EH (cell line): ENCODE measurements at places on chromosomes 6 and 20.

DNA sequence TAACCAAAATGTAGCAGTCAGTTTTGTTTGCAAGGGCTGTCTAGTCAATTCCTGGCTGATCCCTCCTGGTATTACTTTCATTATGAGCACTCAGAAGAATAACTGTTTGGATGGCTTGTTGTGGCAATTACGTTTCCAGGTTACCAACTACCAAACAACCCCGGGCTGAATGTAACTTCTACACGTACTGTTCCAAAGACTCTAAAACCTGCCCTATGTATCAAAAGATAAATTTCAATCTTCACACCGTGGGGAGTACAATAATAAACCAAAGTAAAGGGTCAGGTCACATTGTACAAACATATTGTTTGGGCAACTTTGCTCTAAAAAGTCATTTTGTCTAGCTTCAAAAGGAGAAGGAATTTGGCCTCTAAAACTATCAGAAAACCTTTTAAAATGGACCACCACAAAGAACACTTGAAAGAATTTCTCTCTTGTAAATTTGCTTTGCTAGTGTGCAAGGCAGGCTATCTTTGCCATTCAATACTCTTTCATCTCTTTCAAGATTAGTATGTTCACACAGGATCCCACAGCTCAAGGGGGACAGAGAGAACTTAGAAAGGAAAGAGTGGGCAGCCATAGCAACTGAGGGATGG lies 27.6 kb downstream of the DCDC2 start:
- no peak for DNase-seq

GRCh38 chr6:163728442-163729126 lies 314.1 kb downstream of the QKI start:
- no peak for DNase-seq

DNA sequence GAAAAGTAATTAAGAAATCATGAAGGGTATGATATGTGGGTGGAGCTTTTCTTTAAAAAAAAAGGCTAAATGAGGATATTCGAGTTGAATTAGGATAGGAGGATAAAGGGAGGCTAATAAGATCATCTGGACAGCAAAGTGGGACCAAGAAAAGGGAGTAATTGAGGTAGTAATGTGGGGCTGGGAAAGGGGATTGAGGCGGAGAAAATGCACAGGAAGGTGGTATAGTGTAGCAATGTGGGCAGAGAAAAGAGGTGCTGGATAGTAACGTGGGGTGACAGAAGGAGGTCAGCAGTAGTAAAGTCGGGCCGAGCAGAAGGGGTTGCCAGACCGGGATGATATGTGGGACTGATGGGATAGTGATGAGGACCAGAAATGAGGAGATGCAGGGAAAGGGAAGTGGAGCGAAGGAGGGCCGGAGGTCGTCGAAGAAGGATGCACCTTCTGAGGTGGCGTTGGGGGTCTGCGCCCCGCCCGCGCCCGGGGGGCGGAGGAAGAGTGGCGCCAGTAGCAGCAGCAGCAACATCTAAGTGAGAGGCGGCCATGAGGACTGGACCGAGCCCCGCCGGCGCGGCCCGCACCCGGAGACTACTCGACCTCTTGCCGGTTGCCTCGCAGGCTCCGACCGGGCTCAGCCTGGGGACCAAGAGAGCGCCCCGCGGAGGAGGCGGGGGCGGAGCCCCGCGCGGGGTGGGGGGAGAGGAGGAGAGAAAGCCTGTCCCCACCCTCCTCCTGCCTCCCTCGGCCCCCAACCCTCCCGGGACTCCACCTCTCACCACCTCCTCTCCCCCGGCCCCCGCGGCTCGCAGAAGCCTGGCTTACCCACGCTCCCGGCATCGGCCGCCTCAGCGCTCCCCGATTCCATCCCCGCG lies 887 bp downstream of the GABBR1 start:
- DNase-seq: peak; percentile 82

DNA sequence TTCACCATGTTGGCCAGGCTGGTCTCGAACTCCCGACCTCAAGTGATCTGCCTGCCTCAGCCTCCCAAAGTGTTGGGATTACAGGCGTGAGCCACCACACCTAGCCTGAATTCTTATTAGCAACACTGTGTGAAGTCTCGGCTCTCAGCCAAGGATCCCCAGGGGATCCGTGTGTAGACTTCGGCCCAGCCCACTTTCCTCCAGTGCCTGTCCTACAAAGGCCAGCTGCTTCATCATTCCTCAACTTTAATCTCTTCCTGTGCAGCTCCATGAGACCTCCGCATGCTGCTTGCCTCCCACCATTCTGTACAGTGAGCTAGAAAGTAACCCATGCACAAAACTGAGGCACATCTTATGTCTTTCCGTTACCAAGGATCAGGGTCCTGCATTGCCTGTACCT lies 71.8 kb downstream of the SAMD3 start:
- DNase-seq: no peak

DNA sequence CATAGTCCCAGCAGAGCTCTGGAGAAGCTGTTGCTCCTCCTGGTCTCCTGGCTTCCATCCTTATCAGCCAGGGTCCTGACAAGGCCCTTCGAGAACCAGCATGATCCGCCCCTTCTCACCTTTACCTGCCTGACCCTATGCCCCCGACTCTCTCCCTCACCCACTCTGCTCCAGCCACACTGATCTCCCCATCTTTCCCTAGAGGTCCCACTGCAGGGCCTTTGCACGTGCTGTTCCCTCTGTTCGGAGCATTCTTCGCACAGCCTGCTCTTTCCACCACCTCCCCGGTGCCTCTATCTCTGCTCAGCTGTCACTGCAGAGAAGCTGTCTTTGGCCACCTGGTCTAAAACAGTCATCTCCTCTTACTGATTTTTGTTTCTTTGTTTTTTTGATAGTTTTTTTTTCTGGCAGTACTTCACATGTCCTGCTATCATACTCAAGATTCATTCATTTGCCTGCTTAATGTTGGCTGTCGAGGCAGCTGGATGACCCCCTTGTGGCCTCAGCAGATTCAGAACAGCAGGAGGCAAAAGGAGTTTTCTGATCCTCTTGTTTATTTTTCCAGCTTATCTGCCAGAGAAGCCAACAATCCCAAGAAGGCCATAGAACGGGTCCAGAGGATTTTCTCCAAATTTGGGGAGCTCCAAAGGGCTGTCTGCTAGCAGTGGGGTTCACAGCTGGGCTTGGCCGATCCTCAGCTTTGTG lies 1.6 kb upstream of the PTGIS start:
- peak; percentile 35 for DNase-seq

GRCh38 chr6:27785294-27785693 lies 126.9 kb downstream of the OR2B2 start:
- no peak for DNase-seq

GRCh38 chr6:42428326-42429041 lies 23.2 kb downstream of the TRERF1 start:
- DNase-seq: peak; percentile 81

DNA sequence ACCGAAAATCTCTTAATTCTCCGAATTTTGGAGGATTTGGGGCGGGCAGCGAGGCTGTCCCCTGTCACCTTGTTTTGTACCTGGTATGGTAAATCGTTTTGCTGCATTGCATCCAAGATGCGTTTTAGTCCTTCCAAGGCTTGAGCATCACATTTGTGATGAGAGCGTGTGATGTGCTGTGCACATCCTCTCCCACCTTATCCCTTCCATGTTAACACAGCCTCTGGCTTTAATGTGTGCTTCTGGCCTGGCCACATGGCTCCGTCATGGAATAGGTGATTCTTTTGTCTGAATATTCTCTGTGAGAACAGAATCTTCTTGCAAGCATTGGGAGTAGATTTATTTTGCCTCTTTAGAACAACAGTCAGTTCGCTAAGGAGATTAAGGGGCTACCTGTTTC lies 763 bp downstream of the TMEM14A start:
- DNase-seq: no peak

DNA sequence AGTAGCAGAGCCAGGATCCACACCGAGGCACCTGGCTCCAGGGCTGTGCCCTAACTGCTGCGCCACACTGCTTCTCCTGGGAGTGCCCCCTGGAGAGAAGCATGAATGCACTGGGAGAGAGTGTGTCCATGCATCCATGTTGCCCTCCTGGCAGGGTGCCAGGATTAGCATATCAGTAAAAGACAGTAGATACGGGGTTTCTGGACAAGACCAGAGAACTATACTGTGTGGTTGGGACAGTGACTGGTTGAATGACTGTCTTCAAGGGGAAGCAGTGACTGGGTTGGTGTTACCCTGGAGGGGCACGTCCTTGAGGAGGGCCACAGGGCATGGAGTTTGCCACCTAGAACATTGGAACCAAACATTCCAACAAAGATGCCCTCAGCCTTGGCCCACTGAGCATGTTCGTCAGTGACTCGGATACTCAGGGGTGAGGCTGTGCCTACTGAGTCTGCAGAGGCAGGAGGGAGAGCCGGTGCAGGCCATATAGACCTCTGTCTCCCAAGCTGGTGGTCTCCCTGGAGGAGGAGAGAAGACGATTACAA lies 288.8 kb downstream of the CDC5L start:
- no peak for DNase-seq

- peak; percentile 52 for DNase-seq
Measured at GRCh38 chr6:137867685-137868509, 838 bp downstream of the TNFAIP3 start.

- DNase-seq: no peak
Measured at GRCh38 chr6:27558028-27558724, 85.3 kb upstream of the ZNF184 start.

DNA sequence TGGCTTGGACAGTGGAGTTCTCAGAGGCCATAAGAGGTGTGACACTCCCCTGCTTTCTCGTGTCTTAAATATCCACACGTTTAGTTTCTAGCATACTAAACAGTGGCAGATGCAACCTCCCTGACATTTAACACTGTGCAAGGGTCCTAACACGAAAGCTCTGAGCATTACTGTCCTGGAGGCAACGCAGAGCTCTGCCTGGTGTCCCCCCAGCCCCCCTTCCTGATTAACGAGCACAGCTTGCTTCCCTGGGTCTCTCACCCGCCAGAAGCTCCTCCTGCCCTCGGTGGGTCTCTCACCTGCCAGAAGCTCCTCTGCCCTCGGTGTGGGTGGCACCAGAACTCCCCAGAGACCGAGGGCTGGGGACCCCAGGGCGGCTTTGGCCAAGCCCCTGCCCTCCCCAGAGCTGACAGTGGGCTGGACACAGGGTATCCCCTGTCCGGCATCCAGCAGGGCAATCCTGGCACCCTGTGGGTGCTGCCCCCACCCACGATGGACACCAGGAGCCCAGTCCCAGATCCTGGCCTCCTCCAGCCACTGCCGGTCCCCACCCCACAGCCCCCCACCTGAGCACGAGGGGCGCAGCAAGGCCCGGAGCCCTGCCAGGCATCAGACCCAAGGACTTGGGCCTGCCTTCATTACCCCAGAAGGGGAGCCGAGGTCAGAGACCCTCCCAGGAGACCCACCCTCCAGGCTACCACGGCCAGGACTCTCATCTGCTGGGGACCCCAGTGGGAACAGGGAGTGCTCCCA lies 12.4 kb upstream of the KCNQ2 start:
- DNase-seq: no peak

DNA sequence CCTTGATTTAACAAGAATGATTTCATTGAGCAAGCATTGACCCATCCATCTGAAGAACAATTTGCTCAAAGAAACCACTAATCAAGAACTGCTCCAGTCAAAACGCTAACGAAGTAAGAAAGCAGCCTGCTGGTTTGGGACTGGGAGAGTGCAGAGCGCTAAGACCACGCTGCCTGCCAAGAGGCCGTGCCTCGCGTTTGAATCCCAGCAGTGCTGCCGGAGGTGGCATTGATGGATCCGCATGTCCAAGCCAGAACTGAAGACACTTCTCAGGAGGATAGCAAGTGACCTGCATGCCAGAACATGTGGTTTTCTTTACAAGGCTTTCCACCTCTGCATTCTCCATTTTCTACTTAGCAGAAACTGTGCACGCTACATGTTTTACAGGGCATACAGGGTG lies 105.2 kb upstream of the FOXC1 start:
- no peak for DNase-seq

DNA sequence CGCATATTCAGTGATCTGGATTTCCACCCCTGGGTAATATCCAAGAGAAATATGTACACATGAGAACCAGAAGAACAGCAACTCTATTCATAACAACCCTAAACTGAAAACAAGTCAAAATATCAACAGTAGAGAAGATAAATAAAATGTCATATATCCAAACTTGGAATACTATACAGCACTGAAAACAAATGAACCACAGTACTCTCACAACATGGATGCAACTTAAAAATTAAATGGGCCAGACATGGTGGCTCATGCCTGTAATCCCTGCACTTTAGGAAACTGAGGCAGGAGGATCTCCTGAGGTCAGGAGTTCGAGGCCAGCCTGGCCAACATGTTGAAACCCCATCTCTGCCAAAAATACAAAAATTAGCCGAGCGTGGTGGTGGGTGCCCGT lies 16.5 kb upstream of the ATXN1 start:
- DNase-seq: no peak

- no peak for DNase-seq
Measured at GRCh38 chr20:6525447-6526303, 241.8 kb upstream of the BMP2 start.

- DNase-seq: peak; percentile 42
Measured at GRCh38 chr20:37670351-37670791, 23.5 kb upstream of the CTNNBL1 start.

DNA sequence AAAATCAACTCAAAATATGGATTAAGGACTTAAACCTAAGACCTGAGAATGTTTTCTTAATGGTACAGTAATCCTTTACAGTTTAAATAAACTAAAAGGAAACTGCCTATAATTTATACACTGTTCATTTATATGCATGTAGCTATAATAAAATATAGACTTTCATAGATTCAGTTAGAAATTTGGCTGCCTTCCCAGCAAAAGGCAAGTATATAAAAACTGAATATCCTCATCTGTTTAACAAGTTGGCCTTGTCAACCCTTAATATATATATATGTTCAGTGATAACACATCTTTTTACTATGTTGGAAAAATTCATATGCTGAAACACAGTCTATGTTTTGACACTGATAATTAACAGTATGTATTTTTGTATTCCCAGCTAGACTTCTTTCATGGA lies 123.1 kb downstream of the GRIK2 start:
- DNase-seq: no peak

- DNase-seq: no peak
Measured at GRCh38 chr6:150981095-150981494, 115.6 kb downstream of the MTHFD1L start.

DNA sequence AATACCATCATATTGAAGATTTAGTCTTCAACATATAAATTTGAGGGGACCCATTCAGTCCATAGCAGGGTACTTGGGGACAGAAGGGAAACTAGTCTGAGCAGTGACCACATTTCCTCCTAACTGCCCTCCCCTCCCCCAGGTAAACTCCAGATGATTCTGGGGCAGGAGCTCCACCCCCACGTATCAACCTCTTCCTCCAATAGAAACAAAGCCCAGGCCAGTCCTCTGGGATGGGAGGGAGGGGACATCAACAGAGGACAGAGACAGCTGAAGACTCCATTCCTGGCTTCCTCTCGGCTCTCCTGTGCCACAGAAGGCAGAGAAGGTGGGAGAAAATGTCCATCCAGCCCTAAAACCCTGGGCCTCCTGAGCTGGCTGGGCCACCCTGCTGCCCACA lies 85.0 kb upstream of the TOP1 start:
- no peak for DNase-seq
